ENCODE measurements at places on chromosomes 2 and 18. TPM values are rescaled to one million over a fixed set of nuclear protein-coding genes. Genes with fewer than 3 reads are reported as not detected.

The HAAO gene
- total RNA-seq = 14.5 TPM

GRCh38 chr2:54613386-54613785 lies 110.1 kb upstream of the EML6 start:
- DNase-seq = no peak

GRCh38 chr18:49162226-49162864 lies 211.6 kb upstream of the SMAD7 start:
- no peak for DNase-seq

DNA sequence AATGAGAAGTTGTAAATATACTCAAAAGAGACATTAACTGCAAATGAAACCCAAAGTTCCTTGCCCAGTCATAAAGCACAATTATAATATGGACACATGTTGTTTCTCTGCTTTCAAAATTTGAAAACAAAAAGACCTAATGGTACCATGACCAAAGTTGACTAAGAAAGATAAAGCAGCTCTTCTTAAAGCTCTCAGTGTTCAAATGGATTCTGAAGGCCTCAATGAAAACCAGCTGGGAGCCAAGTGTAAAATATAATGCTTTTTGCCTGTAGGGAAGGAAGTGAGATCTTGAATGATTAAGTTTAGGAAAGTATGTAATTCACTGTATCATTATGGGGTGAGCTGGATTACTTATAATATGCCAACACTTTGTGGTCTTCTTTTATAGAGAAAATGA lies 178.6 kb downstream of the SATB2 start:
- DNase-seq = no peak
